Cerebellar nuclear complex (tissue), 1 donor: ENCODE measurements at places on chromosomes 4 and X.

DNA sequence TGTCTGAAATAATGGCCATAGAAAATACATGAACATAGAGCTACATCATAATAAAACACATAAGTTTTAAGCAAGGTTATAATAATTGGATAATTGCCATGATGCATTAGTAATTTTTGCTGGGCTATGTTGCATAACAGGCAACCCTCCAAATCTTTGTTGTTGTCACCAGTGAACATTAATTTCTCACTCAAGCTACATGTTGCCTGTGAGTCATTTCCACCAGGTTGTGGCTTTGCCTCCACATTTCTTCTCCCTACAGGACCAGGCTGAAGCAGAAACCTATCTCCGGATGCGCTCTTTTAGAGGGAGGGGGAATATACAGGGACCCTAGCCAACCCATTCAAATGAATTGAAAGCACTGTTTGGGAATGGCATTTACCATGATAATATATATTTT lies 347.7 kb downstream of the GABRG1 start:
- DNase-seq: no peak

GRCh38 chr4:38859501-38859900 lies 2.9 kb upstream of the TLR6 start:
- no peak for DNase-seq

- no peak for DNase-seq
Observed at GRCh38 chrX:140505421-140506337, 810 bp upstream of the SOX3 start.

- DNase-seq: peak; percentile 58
Observed at GRCh38 chr4:143184503-143185252, at the start of gene USP38. TSS of gene USP38 (plus strand) at chr4:143184917. CDS start at chr4:143185451, 534 bp downstream.

DNA sequence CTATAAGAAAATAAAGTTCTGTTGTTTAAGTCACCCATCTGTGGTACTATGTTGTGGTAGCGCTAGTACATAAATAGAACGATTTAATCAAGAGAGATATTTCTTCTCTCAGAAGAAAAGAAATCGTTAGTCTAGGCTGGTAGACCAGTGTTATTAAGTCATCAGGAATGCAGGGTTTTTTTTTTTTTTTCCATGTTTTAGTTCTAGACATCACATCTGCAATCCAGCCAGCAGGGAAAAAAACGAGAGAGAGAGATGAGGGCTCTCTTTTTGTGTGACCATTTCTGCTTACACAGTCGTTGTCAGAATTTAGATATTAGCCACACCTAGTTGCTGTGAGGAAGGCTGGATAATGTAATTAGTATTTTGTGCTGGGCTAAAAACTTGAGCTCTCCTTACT lies 417.4 kb downstream of the TMA16 start:
- DNase-seq: no peak

GRCh38 chr4:33349376-33349775 lies 2629.2 kb downstream of the PCDH7 start:
- no peak for DNase-seq

DNA sequence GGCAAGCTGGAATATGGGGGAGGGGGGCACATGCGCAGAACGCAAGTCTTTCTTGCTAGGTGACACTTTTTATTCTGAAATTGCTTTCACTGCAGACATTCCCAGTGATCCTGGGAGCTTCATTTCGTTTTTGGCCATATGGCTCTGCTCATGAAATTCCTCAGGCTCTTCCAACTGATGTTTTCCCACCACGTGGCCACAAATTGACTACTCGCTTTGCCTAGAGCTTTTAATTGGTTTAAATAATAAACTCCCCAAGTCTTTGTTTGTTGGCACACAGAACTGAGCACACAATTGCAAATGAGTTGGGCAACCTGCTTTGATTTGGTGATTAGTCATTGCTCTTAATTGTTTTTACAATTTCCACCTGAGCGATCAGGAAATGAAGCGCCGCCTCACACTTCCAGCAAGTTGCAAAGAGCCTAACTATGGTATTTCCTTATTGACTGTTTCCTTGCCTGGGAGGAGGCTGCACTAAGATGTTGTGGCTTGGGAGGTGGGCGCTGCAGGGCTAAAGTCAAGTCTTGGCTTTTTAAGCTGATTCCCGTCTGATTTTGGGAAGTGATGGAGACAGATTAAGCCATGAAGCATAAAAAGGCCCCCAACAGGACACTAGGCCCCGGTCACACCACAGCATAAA lies 282.5 kb downstream of the ZIC3 start:
- no peak for DNase-seq

DNA sequence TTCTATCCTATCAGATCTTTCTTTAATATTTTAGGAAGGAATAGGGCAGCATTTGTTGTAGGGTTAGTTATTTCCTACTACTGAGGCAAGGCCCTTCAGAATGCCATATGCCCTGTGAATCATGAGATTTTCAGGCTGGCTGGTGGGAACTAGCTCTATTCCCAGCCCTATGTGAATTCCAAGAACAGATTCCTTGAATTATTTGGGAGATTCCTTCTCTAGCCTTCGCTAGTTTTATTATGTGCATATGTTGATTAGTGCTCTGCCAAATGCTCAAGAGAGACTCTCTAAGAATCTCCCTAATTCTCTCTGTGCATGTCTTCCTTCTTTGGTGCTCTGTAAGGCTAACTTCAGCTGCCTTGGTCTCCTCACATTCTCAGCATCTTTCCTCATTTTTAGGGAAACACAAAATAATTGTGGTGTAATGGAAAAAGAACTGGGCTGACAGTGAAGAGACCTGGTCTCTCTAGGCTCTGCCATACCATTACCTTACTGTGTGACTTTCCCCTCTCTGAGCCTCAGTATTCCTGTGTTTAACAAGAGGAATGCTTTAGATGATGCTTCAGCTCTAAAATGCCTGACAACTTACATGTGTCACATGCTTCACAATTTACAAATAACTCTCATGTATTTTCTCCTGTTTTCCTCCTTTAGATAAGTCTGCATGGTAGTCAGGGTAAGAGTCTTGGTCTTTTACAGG lies 79.7 kb downstream of the VMA21 start:
- no peak for DNase-seq

- no peak for DNase-seq
Observed at GRCh38 chr4:67873116-67873515, 10.7 kb downstream of the TMPRSS11D start.

- DNase-seq: no peak
Observed at GRCh38 chr4:21887481-21887880, 61.1 kb downstream of the KCNIP4 start.
